ENCODE measurements at places on chromosomes 2 and 18. TPM values are rescaled to one million over a fixed set of nuclear protein-coding genes. Genes with fewer than 3 reads are reported as not detected.

GRCh38 chr2:43332653-43333052, 106.2 kb upstream of the ZFP36L2 start:
- DNase-seq = no peak

Gene IL18RAP
- total RNA-seq = not detected

GRCh38 chr18:77911971-77912605, 662.4 kb downstream of the GALR1 start:
- DNase-seq = no peak

DNA sequence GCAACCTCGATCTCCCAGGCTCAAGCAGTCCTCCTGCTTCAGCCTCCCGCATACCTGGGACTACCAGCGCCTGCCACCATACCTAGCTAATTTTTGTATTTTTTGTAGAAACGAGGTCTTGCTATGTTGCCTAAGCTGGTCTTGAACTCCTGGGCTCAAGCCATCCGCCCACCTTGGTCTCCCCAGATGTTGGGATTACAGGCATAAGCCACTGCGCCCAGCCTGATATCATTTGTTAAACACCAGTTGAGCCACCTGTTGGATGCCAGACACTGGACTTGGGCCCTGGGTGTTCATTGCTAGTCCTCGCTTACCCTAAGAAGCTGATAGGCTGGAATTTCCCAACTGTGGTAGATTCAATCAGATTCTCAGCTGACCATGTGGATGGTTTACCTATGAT, 79.8 kb downstream of the ITGB1BP1 start:
- no peak for DNase-seq

Gene RAB6C
- 1.2 TPM for total RNA-seq

GRCh38 chr18:8844721-8845148, 139.4 kb downstream of the MTCL1 start:
- peak; percentile 89 for DNase-seq

DNA sequence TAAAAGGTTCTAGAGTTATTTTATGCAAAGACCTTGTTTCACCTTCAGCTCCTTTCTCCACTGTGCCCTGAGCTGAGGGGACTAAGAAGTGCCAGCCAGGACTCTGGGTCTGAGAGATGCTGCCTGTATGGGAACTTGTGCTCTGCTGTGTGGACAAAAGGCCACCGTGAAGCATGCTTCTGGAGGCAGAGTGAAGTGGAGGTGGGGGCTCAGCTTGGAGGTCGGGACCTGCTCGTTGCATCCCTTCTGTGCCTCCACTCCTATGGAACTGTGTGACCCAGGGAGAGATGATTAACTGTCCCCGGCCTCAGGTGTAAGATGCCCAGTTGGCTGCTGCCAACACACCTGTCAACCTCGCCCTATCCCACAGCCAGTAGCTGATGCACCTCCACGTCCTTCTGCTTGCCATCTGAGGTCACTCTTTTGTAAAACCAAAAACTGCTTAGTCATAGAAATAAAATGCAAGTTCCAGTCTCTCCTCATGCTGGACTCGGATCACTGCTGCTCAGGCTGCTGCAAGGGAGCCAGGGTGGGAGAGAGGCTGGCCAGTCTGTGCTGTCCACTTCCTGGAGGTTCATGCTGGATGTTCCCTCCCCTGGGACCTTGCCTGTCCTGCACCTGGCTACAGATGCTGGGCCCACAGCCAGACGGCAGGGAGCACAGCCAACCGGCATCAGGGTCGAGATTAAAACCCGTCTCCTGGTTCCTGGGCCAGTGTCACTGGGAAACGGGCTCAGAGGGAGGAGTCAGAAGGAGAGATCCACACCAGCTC, 113.2 kb downstream of the ACKR3 start:
- no peak for DNase-seq

GRCh38 chr2:240499309-240500301, 58.2 kb downstream of the ANKMY1 start:
- no peak for DNase-seq

All from cerebellum (tissue), 4 donors.